ENCODE measurements at places on chromosomes 5 and 9.

DNA sequence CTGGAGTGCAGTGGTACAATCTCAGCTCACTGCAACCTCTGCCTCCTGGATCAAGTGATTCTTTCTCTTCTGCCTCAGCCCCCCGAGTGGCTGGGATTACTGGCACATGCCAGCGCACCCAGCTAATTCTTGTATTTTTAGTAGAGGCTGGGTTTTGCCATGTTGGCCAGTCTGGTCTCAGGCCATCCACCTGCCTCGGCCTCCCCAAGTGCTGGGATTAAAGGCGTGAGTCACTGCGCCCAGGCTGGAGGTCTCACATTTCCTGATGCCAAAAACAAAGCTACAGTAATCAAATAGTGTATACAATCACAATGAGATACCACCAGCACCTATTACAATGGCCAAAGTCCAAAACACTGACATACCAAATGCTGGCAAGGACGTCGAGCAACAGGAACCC is 51.1 kb downstream of the TTLL11 start:
- no peak for DNase-seq

DNA sequence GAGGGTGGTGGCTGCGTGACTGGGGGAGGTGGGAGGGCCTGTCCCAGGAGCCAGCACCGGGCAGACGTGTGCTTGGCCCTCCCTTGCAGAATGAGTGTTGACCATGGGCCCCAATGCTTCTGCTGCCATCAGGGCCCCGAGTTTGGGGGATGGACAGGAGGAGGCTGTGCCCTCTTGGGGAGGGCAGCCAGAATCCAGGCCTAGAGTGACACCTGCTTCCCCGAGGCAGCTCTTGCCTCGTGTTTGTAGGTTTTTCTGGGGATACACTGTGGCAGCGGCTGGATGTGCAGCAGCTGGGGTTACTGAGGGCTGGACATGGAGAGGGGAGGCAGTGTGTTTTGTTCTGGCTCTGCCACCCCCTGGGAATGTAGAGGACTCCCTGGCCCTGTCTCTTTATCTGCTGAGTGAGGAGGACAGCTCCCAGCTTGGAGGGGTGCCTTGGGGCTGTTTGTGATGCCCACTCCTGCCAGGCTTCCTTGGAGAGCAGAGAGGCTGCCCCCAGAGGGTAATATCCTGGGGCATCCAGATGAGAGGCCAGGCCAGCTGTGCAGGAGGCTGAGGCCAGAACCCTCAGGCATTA is 22.7 kb downstream of the WNK2 start:
- DNase-seq = no peak

GRCh38 chr9:87201351-87201751 is 254.0 kb upstream of the GAS1 start:
- DNase-seq = no peak

GRCh38 chr9:90025816-90026215 is 421.0 kb downstream of the GADD45G start:
- no peak for DNase-seq

GRCh38 chr5:164581889-164582288 is 1076.5 kb downstream of the MAT2B start:
- DNase-seq = no peak

DNA sequence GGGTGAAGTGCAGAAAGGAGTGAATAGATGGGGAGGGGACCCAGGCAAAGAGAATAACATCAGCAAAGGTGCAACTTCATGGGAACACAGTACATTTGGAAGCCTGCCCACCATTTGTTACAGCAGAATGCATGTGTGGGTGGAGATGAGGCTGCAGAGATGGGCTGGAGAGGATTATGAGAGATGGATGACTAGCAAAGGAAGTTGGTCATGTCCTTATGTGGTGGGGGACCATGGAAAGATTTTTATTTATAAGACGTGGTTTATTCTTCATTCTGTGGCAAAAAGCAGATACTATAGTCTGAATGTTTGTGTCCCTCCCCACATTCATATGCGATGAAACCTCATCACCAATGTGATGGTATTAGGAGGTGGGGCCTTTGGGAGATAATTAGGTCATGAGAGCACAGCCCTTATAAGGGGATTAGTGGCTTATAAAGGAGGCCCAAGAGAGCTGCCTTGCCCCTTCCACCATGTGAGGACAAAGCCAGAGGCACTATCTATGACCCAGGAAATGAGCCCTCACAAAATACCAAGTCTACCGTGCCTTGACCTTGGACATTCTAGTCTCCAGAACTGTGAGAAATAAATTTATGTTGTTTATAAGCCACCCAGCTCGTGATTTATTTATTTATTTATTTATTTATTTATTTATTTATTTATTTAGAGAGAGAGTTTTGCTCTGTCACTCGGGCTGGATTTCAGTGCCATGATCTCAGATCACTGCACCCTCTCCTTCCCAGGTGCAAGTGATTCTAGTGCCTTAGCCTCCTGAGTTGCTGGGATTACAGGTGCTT is 483.7 kb downstream of the RAB3C start:
- DNase-seq = no peak

DNA sequence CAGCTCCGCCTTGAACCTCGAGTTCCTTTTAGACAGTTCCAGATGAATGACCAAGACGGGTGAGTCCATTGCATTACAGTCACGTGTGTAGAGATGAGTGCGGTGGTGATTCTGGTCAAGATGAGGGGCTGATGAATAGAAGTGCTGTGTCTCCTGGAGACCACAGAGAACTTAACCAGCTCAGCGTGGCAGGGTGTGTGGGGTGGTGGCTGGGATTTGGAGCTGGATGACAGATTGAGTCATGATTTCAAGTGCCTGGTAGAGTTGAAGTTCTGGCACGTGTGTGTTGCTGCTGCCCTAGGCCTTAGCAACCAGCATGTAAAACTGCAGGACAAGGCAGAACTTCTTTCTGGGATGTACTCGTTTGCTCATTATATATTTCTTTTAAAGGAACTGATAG is 53.3 kb downstream of the PRRC2B start:
- DNase-seq = no peak

DNA sequence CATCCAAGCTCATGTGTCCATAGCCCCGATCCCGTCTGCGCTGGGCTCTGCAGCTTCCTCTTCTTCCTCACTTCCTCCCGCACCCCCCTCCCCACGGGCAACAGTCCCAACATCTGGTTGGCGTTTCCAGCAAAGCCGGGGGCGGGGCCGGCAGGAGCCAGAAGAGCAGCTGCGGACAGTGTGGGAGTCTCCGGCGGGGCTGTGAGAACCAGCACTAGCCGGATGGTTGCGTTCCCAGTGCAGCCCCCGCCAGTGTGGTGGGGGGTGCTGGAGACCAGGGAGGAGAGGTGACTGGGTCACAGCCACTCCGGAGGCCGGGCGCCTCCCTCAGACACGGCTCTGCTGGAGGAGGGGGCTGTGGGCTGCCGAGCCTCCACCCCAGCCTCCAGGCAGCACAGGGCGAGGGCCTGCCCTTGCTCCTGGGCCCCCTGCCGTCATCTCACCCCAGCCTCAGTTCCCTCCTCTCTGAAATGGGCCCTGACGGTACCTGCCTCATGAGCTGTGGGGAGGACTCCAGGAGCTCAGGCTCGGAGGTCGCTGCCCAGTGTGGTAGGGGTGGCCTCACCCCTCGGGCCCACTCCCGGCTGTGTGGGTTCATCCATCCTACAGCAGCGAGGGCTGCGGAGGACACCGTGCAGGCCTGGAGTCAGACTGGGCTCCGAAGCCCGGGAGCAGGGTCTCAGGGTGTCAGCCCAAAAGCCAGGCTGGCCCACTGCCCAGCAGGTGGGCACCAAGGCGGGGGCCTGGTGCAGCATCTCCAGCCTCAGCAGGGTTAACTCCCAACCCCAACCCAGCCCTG is 41.5 kb upstream of the NOTCH1 start:
- DNase-seq = no peak

DNA sequence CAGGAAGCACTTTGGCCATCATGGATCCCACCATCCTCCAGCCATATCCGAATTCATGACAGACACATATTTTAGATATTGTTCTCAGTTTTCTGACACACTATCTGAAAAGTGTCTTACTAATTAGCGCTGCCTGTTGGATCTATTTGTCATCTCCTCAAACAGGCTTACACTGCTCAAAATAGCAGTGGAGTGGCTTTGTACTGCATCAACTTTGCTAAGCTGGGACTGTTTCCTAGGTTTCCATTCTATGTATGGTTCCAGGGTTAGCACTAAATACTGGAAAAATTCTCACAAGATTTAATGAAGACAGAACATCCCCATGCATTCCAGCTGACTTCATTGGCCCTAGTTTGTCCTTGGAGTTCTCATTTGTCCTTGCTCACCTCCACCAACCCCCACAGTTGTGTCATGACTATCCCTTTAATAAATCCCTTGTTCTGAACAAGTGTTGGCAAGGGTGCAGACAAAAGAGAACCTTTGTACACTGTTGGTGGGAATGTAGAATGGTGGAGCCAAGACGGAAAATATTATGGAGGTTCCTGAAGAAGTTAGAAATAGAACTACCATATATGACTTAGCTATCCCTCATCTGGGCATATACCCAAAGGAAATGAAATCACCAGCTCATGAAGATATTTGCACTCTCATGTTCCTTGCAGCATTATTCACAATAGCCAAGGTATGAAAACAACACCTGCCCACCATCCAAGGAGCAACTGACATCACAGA is 136.5 kb upstream of the RAI14 start:
- no peak for DNase-seq

- DNase-seq = no peak
Measured at GRCh38 chr9:107999011-107999410, 509.4 kb upstream of the KLF4 start.

GRCh38 chr5:73229271-73229670 is 56.3 kb downstream of the TMEM174 start:
- no peak for DNase-seq

GRCh38 chr5:149679876-149680809 is 50.0 kb upstream of the PPARGC1B start:
- DNase-seq = no peak

DNA sequence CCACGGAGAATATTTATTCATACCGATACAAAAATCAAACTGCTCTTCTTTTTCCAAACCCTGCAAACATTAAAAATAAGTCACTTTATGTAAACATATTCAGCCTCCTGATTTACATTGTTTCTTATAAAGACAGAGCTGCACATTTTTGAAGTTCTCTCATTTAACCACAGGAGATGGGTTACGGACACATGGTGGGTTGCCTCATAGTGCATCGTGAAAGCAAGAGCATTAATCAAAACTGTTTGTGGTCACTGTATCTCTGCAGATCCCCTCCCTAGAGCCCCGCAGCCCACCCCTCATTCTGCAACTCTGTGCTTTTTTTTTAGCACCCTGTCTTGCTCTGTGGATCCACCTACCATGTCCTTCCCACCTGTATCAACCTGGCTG is 43.3 kb upstream of the EQTN start:
- no peak for DNase-seq

DNA sequence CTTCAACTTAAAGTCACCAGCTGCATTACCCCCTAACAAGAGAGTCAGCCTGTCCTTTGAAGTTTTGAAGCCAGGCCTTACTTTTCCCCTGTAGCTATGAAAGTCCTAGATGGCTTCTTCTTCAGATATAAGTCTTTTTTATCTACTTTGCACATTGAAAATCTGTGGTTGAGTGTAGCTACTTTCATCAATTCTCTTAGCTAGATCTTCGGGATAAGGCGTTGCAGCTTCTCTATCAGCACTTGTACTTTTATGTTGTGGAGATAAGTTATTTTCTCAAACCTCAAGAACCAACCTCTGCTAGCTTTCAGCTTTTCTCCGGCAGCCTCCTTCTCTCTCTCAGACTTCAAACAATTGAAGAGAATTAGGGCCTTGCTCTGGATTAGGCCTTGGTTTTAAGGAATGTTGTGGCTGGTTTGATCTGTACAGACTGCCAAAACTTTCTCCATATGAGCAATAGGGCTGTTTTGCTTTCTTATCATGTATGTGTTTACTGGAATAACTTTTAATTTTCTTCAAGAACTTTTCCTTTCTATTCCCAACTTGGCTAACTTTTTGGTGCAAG is 21.6 kb downstream of the CATSPER3 start:
- no peak for DNase-seq

- no peak for DNase-seq
Measured at GRCh38 chr5:148372893-148373292, 10.9 kb upstream of the FBXO38 start.

DNA sequence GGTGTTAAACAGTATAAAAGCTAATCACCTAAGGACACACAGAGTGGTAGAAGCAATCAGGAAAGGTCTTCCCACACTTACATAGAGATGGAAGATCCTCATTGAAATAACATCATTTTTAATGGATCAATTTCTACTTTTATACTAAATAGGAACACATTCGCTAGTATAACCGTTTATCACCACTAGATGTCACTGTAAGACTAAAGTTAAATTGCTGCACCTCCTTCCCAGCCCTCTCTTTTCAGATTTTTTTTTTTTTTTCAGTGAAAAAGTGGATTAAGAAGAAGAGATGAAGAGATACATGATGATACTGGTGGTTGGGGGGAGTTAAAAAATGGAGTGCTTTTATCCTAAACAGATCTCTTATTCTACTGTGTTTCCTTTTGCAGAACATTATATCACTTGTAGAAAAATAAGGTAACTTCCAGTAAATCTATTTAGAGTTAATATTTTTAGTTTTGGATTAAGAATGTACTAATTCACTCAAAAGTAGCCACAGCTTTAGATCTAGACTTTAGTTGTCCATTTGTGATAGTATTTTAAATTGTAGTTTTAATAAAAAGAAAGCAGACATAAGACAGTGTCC is 116.9 kb upstream of the ARRDC3 start:
- DNase-seq = no peak

GRCh38 chr5:65050140-65050539 is 281.4 kb downstream of the CWC27 start:
- DNase-seq = no peak

- DNase-seq = peak; percentile 19
Measured at GRCh38 chr5:170681013-170681433, 102.5 kb upstream of the GABRP start.

GRCh38 chr9:21976334-21976875 is 17.8 kb downstream of the CDKN2A start:
- no peak for DNase-seq

- no peak for DNase-seq
Measured at GRCh38 chr9:13215791-13216554, 63.5 kb downstream of the MPDZ start.

All from activated CD4-positive, alpha-beta T cell treated with anti-CD3 and anti-CD28 coated beads for 24 hours (primary cell).